Left cardiac atrium (tissue), 4 donors: ENCODE measurements at places on chromosomes 4 and X. TPM values are rescaled to one million over a fixed set of nuclear protein-coding genes. Genes with fewer than 3 reads are reported as not detected.

GRCh38 chr4:17368408-17368807 is 143.5 kb downstream of the QDPR start:
- no peak for DNase-seq

DNA sequence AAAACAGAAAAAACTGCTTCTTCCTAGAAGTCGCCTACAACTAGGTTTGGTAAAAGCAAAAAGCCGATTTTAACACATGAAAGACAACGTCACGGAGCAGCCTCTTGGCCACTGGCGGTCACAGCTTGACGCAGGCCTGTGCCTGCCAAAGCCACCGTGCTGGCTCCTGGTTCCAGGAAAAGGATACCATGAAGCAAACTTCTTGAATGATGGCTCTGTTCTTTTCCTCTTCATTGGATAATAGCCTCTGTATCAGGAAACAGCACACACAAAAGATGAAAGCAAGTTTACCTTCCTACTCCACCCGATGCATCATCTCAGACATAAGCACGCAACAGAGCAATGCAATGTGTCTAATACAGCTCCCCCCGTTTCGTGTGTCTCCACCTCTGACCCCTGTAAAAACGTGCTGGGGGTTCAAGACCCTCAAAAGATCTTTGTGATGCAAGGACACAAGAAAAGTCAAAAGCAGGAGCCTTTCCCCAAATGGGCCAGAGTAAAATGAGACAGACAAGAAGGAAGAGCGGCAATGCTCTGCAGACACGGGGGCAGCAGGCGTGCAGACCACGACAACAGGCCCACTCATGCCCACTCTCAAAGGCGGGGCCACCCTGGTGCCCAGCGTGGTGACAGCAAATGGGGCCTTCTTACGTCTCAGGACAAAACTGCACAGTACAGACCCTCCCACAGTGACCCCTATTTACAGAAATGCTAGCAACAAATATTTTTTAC is 19.4 kb downstream of the GAK start:
- no peak for DNase-seq

DNA sequence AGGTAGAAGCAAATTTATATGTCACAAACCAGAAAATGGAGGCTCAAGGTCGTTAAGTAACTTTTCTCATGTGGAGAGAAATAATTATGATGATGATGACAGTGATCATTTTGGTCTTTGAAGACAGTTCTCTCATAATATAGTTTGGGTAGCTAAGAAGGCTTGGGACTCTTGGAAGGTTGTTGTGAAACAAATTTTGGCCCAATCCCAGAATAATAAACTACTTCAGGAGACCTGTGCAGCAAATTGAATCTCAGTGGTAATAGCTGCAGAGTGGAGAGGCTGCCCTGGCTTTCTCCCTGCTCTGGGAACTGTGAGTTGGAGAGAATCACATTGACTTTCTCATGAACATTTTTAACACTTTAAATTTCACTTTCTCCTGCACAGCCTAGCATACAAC is 217.2 kb upstream of the BOD1L1 start:
- DNase-seq = no peak

GRCh38 chr4:8649631-8650361 is 57.2 kb downstream of the CPZ start:
- no peak for DNase-seq

- peak; percentile 42 for DNase-seq
These were observed 54.6 kb downstream of the RELL1 start for GRCh38 chr4:37631551-37631950.

GRCh38 chrX:151099001-151099400 is 77.4 kb upstream of the GPR50 start:
- no peak for DNase-seq

GRCh38 chr4:66048861-66049260 is 378.6 kb upstream of the EPHA5 start:
- no peak for DNase-seq

DNA sequence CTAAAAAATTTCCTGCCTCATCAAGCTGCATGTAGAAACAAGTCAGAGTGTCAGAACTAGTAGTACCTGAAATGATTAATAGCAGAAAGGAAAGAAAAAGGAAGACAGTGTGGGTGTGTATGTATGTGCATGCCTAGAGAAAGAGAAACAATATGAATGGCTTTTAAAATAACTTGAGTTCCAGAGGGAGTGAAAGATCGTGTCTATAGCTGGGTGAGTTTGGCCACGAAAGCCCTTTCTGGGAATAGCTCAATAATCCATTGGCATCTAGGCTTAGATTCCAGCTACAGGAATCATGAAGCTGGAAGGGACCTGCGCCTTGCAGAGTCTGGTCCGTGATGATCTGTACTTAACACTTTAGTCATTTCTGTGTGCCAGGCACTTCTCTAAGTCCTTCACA is 195.6 kb downstream of the RAPGEF2 start:
- no peak for DNase-seq

DNA sequence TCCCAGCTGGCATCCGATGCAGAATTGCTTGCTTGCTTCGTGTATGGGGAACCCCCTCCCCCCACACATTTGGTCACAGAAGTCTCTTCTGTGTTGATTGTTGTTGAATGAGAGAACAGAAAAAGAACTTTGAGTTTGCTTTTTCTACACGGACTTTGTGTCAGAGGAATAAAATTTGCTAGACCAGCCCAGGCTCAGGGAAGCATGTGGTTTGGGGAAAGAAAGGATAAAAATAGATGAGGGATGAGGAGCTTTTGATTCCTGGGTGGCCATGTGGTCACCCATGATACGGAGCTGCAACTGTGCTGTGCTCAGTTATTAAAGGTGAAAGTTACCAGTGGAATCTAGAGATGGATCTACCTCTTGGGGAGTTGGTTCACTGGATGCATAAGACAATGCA is 34.2 kb upstream of the ESX1 start:
- DNase-seq = no peak

GRCh38 chrX:132433551-132433950 is 55.3 kb downstream of the MBNL3 start:
- no peak for DNase-seq

GRCh38 chrX:431056-431455 is 44.3 kb upstream of the PPP2R3B start:
- no peak for DNase-seq

DNA sequence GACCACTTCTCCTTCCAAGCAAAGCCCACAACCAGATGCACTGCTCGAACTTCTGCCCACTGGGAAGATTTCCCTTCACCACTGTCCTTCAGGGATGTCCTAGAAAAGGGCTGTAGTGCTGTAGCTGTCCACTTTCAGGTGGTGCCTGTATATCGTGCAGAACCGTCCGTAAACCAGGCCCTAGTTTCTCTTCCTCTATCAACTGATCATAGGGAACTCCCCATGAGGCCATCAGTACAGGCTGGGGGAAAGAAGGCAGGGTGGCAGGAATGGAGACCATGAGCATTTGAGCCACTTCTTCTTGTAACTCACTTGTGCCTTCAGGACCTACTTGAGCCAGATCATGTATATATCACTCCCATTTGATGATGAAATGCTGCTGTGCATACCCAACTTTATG is 57.3 kb upstream of the FAM9B start:
- DNase-seq = no peak

GRCh38 chr4:153061971-153062370 is 125.8 kb downstream of the FHDC1 start:
- DNase-seq = no peak

GRCh38 chrX:38175139-38175538 is 45.5 kb downstream of the SRPX start:
- no peak for DNase-seq

DNA sequence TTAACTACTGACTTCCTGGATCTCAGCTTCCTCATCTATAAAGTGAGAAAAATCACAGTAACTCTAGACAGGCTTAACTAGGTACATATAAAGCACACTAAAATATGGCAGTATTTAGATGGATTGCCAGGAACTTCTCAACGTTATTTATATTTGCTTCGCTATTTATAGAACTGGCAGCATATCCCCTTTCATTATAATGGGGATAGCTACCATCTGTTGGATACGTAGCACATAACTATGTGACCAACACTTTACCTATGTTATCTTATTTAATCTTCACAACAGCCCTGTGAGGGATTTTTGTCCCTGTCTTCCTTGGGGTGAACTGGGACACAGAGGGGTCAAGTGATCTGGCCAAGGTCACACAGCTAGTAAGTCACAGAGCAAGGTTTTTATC is 64.6 kb downstream of the ENPEP start:
- DNase-seq = no peak

- DNase-seq = no peak
These were observed 383.4 kb upstream of the FGF13 start for GRCh38 chrX:139094671-139095592.

GRCh38 chr4:123319639-123320038 is 77.0 kb upstream of the SPRY1 start:
- DNase-seq = no peak

- DNase-seq = peak; percentile 88
These were observed at the start of gene RASL11B for GRCh38 chr4:52861879-52862616. RASL11B (plus strand) TSS chr4:52862317; CDS start chr4:52862508, 191 bp downstream.

DNA sequence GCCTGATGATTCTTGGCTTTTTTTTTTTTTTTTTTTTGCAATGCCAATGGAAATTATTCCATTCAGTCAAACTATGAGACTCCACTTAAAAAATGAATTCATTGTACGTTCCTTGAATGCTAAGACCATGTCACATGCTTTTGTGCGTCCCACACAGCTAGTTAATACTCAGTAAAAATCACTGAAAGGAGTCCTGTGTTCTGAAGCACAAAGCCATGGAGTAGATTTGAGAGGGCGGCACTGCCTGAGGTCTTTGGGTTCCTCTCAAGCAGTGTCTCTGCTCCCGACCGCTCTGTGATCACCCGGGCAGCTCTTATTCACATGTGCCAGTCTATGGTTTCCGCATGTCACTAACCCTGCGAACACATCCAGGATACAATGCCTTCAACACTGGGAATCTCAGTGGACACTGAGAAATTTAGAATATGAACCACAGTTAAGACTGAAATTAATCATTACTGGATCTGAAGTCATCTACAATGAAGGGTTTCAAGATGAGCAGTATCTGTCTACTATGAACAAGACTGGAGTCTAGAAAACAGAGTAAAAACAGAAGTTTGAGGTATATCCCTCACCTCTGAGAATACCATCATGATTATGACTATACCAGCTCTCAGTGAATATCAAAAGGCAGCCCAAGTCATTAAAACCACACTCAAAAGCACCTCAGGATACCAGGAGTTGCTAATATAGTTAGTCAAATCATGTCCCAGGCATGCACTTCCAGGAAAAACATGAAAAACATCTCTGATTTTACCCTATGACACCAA is 193.0 kb downstream of the MGST2 start:
- no peak for DNase-seq

GRCh38 chrX:11196476-11196875 is 85.3 kb downstream of the HCCS start:
- no peak for DNase-seq

DNA sequence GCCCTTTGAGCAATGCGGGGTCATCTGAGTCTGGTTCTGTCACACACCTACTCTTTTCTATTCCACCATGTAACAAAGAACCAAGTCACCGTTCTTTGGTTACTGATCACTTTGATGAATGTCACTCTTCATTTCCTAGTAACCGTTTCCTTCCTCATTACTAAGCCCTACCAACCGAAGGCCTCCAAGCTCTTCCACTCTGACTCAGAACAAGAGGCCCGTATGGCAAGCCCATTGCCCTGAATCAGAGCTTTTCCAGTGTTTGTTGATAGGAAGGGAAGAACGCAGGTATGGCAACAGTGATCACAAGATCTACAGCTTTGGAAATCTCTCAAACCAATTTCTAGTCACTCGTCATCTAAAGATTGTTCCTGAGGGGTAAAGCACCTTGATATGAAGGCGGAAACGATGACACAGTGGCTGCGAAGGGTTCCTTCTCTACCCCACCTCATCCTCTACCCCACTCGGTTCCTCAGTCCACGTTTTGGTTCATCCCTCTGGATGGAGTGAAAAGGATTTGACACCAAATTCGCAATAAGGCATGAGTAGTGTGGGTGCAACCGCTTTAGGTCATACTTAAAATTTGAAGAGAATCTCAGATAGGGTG is 28.0 kb upstream of the CD40LG start:
- DNase-seq = no peak

DNA sequence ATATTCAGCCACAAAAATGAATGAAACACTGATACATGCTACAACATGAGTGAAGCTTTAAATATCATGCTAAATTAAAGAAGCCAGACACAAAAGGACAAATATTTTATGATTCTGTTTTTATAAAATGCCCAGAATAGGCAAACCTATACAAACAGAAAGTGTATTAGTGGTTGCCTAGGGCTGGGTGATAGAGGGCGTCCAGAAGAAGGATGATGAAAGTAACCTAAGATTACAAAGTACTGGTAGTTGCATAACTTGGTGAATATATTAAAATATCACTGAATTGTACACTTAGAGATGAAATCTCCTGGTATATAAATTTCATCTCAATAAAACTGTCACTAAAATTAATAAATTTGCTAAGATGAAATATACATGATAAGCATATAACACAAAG is 67.5 kb downstream of the FBXW7 start:
- no peak for DNase-seq

- DNase-seq = no peak
These were observed 97.1 kb upstream of the MAML3 start for GRCh38 chr4:140250989-140251552.

GRCh38 chrX:3435057-3435456 is 88.6 kb upstream of the MXRA5 start:
- DNase-seq = no peak

DNA sequence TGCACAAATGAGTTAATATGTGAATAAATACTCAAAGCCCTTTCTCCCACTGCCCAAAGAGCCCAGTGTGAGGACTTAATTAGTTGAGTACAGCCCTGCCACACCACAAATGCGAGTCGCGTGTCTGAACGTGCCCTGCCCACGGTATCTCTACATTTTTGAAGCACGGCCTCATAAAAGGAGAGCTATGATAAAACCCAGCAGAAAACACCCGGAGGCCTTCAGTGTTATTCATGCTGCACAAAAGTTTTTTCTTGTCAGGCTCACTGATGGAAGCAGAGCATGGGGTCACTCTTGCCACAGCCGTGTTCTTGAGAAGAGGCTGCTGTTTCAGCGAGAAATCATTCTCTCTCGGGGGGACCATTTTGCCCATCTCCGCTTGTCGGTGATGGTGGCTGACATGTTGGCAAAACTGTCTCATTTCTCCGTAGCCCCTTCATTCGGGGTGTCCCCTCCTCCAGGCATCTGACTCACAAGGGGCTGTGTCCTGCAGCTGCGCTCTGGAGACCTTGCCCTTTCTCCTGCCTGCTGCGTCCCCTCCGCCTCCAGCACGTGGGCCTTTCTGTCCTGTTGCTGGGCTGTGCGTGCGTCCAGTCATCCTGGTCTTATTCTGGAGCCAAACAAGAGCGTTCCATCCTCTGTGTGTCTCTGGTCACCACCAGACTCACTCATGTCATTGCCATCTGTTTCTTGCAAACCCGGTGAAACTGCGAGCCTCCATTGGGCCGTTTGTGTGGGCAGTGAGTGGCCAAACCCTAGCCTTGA is 88.8 kb downstream of the SORCS2 start:
- no peak for DNase-seq

GRCh38 chrX:19875050-19875431 is 12.4 kb downstream of the SH3KBP1 start:
- DNase-seq = no peak

Gene SLC6A14
- not detected for total RNA-seq

Gene F8A3
- not detected for total RNA-seq

Gene NKAP
- 6.8 TPM for total RNA-seq

Gene EREG
- total RNA-seq = 2.9 TPM

Gene FMR1NB
- total RNA-seq = not detected

Gene CFP
- total RNA-seq = 3.9 TPM

Gene FOXP3
- total RNA-seq = not detected

Gene HTRA3
- total RNA-seq = 48.5 TPM

Gene PPP1R2C
- not detected for total RNA-seq

Gene FGF16
- not detected for total RNA-seq

Gene ADAMTS3
- total RNA-seq = 1.7 TPM

Gene N4BP2
- 4.3 TPM for total RNA-seq

Gene INPP4B
- 9.0 TPM for total RNA-seq
